ENCODE measurements at places on chromosomes 11 and 22.

- DNase-seq: no peak
Measured at GRCh38 chr11:133621611-133622010, 89.3 kb upstream of the OPCML start.

DNA sequence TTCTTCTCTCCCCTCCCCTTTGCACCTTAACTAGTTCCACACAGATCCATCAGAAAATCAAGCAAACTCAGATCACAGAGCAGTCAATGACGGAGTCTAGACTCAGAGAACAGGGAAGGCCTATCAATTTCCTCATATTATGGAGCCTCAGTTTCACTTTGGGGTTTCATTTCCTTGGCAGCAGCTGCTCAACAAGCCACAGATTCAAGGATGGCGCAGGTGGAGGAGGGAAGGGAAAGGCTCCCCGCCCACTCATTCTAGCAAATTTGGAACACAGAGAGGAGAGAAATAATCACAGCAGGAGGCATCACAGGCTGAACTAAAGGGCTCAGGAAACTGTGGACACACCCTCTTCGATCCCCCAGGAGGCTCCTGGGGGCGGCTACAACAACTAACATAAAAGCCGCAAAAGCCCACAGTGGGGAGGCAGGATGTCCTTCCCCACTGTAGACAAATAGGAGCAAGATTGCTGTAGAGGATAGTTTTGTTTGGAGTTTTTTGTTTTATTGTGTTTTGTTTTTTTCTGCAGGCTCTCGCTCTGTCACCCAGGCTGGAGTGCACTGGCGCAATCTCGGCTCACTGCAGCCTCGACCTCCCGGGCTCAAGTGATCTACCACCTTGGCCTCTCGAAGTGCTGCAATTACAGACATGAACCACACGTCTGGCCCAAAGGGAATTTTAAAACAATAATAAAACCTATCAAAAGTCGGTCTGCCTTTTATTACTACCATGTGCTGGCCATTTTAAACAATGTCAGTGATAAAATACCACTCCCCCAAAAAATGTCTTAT, 3.4 kb downstream of the PLAAT3 start:
- DNase-seq: no peak

DNA sequence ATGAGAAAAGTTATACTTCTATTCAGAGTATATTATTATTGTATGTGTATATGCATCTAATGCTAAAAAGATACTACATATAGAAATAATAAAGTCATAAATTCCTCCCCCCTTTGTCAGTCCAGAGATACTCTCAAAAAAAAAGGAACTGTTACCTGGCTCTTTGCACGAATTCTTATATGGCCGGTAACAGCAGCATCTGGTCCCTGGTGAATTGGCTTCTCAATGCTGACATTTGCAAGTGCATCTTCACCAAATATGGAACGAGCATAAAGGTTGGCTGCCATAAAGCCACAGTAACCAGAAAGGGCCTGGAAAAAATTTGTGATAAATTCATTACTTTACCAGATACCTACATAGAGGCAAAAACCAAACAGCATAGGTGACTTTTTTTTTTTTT, 41.2 kb downstream of the COPB1 start:
- no peak for DNase-seq

DNA sequence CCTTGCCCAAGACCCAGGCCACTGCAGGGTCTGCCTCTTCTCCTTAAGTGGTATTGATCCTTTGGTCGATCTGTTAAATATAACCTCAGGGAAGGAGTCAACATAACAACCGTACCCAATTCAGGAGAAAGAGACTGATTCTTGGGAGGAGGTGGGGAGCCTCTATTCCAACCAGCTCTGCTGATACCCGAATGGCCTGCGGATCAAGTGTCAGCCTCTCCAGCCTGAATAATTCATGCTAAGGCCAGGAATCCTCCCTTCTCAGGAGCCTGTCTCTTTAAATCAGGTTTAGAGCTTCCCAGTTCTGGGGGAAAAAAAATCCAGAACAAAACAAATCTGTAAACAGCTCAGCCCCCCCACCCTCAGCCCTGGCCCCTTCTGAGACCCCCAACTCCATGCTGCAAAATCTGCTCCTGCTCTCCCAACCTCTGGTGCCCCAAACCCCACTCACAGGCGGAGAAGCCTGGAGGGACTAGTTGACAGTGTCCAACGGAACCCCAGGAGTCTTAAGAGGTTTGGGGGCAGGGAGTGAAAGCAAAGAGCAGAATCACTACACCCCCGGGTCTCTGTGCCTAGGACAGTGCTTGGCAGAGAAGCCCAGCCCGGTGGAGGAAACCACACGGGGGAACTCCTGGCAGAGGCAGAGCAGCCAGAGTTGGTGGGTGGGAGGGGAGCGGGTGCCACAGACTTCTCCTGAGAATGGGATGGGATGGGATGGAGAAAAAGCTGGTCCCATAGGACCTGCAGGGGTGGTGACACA, 863 bp upstream of the TPBGL start:
- DNase-seq: no peak

DNA sequence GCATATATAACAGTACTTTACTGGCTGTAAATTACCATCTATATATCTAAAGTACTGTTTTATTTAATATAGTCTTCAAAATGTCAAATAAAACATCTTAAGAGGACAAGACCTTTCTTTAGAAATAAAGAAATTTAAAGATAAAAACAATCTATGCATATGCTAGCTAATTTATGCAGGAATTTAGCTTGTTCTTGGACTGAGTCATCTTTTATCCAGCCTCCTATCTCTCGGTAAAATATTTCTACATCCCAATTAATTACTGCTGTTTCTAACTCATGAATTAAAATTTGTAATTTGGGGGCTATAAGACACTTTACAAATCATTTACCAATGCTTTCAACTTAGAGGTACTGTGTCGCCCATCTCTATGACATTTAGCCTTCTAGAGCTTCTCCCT, 72.8 kb upstream of the DDI1 start:
- no peak for DNase-seq

GRCh38 chr11:102528618-102529017, 1.9 kb downstream of the MMP7 start:
- no peak for DNase-seq

GRCh38 chr11:104093426-104094280, 57.2 kb downstream of the DDI1 start:
- no peak for DNase-seq

DNA sequence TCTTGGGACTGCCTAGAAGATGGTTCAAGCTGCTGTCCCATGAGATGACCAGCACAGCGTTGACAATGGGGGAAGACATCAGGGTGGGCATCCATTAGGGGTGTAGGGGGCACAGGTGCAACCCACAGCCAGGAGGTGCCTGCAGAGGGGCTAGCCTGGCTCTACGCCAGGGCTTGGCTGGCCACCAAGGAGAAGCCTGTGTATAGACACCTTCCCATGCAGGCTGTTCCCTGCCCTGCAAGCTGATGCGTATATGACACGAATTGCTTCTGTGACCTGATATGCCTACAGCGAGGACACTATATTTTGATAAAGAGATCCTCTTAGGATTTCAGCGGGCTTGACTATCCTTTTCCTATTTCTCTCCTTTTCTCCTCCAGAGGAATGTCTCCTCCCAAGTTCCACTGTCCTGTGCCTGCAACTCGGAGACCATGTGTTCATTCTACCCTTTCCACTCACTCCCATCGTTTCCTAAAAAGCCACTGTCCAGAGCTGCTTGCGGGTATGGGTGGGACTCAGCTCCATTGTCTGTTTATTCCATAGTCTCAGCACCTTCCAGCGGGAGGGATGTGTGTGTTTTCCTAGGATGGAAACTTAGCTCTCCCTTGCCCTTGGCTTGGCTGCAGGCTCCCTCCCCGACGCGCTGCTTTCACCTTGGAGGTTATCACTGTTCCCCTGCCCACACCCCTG, 56.1 kb downstream of the ST14 start:
- no peak for DNase-seq

DNA sequence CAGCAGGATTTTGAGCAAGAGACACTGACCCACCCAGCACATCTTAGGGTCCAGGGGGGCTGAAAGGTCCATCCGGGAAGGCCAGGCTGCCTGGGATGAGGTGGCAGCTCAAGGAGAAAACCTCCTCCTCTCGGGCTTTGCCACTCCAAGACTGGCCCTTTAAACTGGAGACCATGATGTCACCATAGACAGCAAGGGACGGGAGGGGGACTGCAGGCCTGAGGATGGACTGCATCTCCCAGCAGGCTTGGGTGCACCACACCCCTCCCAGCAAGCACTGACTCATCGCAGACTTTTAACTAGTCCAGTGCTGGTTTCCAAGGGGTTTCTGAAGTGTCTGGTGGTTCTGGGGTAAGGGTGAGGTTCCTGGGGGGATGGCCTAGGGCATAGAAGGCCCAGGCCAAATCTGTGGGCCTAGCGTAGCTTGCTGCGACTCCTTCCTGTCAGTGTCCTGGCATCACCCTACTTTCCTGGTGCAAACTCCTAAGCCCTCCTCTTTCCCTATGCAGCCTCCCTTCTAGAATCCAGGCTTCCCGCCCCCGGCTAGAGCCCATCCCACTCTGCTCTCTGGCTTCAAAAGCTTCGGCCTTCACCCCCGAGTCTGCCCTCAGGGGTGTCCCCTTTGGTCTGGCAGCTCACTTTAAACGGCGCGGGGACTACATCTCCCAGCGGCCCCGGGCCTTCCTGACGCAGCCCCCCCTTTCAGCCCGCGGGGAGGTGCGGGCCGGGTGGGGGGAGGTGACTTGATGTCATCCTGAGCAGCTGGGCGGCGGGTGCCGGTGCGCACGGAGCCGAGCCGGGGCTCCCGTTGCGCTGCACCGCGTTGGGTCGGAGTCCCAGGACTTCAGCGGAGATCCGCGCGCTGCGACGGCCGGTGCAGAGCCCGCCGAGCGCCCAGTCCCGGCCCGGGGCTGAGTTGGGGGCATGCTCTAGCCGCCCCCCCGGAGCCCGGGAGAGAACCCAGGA, at the start of gene PPP2R5B:
TSS of gene PPP2R5B (plus strand) at position 746 of the 966 bp plus-strand sequence. CDS start 1,046 bp downstream, outside the sequence.
- peak; percentile 82 for DNase-seq

- DNase-seq: no peak
Measured at GRCh38 chr11:46733234-46733633, 14.2 kb downstream of the F2 start.

DNA sequence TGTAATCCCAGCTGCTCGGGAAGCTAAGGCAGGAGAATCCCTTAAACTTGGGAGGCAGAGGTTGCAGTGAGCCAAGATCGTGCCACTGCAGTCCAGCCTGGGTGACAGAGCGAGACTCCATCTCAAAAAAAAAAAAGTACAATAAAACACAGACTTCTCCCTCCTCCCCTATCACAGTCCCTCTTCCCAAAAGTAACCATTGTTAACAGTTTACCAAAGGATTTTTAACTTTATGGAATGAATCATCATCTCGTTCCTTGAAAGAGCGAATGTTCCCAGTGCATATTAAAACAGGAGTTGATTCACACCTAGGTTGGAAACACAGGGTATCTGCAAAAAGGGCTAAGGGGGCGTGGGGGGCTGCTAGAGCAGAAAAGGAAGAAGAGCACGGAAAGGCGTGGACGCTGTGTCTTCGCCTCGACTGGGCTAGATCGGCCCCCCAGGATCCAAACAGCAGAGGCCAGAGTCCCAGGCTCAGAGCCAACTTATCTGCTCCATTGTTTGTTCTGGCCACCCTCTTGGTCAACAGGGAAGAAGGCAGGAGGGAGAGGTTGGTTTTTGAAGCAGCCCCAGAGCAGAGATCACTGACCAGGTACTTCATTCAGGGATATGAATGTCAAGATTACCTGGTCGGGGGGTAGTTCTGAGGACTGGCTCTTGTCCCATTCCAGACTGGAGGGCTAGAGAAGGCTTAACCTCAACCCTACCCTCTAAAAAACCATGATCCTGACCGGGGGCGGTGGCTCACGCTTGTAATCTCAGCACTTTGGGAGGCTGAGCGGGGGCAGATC, 2.1 kb upstream of the AHNAK start:
- no peak for DNase-seq

- DNase-seq: no peak
Measured at GRCh38 chr11:67409261-67409666, 5.4 kb downstream of the TBC1D10C start.

GRCh38 chr11:130370845-130371590, 56.3 kb upstream of the ZBTB44 start:
- DNase-seq: no peak

DNA sequence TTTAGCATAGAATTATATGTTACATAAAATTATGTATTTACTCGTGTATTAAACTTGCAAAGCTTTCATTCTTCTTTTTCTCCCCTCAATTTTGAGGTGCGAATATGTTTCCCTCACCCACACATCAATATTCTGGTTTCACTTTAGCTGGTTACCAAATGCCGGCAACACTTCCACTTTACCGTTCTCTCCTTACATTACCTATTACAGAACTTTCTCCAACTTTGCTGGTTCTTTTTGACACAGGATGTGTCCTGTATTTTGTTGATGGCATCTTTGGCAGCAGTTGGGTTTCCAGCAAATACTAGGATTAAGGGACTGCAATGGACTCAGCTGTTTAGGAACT, 84.9 kb downstream of the PRR5L start:
- no peak for DNase-seq

DNA sequence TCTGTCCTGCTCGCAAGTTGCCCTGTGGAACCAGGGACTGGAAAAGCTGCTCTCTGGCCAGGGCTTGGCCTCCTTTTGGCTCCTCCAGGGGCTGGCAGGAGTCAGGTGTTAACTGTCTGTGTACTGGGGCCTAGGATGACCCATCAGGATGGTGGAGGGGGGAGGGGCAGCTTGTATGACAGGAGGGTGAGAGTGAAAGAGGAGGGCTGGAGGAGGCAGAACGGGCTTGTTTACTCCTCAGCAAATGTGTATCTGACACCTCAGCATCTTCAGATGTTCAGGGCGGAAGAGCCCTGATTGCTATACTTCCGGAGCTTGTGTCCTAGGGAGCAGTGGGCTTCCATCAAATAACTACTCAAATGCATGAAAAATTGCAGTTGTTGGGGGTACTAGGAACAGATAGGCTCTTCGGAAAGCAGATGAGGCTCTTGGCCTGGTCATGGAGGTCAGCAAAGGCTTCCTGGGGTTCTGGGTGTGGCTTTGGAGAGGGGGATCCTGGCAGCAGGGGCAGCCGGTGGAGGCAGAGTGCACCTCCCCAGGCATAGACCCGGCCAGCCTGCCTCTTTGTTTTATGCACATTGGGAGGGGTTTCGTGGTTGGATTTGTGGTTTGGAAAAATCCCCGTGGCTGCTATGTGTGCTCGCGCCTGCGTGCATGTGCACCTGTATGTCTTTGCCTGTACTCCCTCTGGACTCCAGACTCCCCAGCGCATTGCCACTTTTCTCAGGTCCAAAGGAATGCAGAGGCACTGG, 31.2 kb downstream of the CD82 start:
- peak; percentile 48 for DNase-seq

GRCh38 chr22:39269095-39269790, 24.5 kb upstream of the PDGFB start:
- DNase-seq: no peak

- DNase-seq: peak; percentile 29
Measured at GRCh38 chr11:2138431-2139122, 612 bp downstream of the IGF2 start.

GRCh38 chr11:35334385-35335090, 84.8 kb downstream of the SLC1A2 start:
- DNase-seq: no peak

- DNase-seq: no peak
Measured at GRCh38 chr22:38997518-38997917, 15.4 kb downstream of the APOBEC3B start.

Measured in stimulated activated CD4-positive, alpha-beta T cell treated with anti-CD3 and anti-CD28 coated beads, Interleukin-1b, Interleukin-23, amount 100 ng/mL, for 4 hours (primary cell).